ENCODE measurements at places on chromosomes 5 and 9. TPM values are rescaled to one million over a fixed set of nuclear protein-coding genes. Genes with fewer than 3 reads are reported as not detected.

FOXD1 gene
- total RNA-seq, result 0.44 TPM

BRD8 gene
- 21.9 TPM for total RNA-seq

C5orf22 gene
- 10.0 TPM for total RNA-seq

SPINK13 gene
- 6.4 TPM for total RNA-seq

C5orf52 gene
- not detected for total RNA-seq

CYLC2 gene
- total RNA-seq, result not detected

ERAP2 gene
- 1.3 TPM for total RNA-seq

SPATA31D1 gene
- total RNA-seq, result not detected

LEAP2 gene
- 0.37 TPM for total RNA-seq

SHISAL2B gene
- not detected for total RNA-seq

DAB2IP gene
- total RNA-seq, result 5.8 TPM

DBH gene
- total RNA-seq, result not detected

RNF208 gene
- total RNA-seq, result not detected

PCDHGB6 gene
- total RNA-seq, result 2.6 TPM

INSYN2B gene
- 14.5 TPM for total RNA-seq

PCDHGA6 gene
- total RNA-seq, result 10.2 TPM

TNC gene
- total RNA-seq, result 1.2 TPM

UQCRQ gene
- 161 TPM for total RNA-seq

All from cardiac ventricle fibroblast (primary cell).